ENCODE measurements at places on chromosomes 5 and 9. TPM values are rescaled to one million over a fixed set of nuclear protein-coding genes. Genes with fewer than 3 reads are reported as not detected.

DNA sequence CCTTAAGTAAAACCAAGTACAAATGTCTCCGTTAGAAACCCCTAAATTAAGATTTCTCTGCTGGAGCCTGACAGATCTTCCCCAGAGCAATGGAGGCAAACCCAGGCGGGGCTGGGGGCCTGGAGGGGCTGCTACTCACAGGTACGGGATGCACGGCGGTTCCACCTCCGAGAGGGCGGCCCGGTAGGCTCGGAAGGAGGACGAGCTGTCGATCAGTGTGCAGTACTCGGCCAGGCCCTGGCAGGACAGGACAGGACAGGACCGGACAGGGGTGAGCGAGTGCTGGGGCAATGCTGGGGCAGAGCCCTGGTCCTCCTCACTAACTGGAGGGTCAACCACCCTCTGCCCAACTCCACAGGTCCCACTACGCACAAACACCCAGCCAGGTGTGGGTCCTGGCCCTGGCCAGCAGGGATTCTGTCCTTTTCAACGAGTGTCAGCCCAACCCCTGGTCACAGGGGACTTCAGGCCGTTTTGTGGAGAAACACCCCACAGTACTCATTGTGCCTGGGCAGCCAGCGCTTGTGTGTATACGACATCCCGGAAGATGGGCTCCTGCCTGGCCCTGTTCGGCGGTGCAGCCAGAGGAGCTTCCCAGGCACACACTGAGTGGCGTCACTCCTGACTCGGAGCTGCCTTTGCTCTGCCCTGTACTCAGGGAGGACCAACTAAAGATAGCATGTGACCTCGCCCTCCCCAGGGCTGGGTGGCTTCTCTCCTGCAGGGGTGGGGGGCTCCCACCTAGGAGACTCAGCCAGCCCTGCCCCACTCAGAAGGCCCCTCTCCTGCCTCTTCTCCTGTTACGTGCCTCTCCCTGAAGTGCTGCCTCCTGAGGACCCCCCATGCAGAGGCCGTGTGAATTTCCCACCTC lies 37.4 kb downstream of the PRRT1B start:
- no peak for DNase-seq

DNA sequence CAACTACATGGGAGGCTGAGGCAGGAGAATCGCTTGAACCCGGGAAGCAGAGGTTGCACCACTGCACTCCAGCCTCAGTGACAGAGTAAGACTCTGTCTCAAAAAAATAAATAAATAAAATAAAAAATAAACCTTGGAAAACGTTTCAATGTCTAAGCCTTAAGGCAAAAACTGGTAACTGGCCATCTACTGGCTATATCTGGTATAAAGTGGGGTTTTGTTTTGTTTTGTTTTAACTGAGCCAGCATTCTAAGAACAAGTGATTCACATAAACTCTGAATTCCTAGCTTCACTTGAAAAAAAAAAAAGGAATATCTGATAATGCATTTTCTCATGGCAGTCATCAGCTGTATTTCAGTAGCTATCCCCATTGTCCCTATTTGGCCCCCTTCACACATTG lies 126.1 kb upstream of the EFNA5 start:
- DNase-seq = no peak

- no peak for DNase-seq
Measured at GRCh38 chr9:87751868-87752267, 25.9 kb downstream of the CTSL start.

DNA sequence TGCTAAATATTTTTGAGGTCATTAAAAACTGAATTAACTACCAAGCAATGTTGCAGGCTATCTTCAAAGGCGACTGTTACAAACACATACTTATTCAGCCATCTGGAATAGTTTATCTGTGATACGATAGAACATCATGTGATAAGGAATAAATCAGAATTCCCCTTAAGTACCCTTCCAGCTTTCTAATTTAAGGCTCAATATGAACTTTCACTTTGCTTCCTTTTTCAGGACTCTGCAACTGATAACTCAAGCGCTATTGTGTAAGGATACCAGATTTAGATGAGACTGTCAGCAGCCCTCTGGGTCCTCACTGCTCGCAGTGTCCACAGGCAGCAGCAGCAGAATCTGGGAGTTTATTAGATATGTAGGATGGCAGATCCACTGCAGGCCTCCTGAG lies 416.3 kb downstream of the SPATA31D1 start:
- DNase-seq = peak; percentile 12

DNA sequence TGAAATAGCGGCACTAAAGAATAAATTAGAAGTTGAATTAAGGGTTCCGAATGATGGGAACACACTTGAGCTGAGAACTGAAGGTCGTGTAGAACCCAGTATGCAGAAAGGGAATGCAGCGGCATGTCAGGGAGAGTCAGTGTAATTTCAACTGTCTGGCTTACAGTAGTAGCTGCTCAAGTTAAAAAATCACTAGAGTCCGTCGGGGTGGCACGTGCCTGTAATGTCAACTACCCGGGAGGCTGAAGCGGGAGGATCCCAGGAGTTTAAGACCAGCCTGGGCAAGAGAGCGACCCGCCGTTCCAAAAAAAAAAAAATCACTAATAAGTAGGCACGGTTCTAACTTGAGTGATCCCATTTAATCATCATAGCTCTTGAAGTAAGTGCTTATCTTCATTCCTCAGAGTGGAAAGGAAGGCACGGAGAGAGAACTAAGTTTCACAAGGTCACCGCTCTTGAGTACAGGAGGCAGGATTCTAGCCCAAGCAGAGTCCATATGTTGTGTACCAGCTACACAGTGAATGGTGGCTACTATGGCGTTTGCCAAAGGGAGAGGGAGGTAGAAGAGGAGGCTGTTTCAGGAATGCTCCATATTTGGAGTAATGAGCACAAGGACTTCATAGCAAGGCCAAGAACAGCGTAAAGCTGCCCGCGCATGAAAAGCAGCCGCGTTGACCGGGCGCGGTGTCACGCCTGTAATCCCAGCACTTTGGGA lies 831 bp downstream of the RMRP start:
- peak; percentile 67 for DNase-seq

GRCh38 chr9:96169484-96169883 lies 132.5 kb downstream of the HSD17B3 start:
- peak; percentile 77 for DNase-seq

GRCh38 chr5:159430361-159431012 lies 100.2 kb upstream of the IL12B start:
- no peak for DNase-seq

DNA sequence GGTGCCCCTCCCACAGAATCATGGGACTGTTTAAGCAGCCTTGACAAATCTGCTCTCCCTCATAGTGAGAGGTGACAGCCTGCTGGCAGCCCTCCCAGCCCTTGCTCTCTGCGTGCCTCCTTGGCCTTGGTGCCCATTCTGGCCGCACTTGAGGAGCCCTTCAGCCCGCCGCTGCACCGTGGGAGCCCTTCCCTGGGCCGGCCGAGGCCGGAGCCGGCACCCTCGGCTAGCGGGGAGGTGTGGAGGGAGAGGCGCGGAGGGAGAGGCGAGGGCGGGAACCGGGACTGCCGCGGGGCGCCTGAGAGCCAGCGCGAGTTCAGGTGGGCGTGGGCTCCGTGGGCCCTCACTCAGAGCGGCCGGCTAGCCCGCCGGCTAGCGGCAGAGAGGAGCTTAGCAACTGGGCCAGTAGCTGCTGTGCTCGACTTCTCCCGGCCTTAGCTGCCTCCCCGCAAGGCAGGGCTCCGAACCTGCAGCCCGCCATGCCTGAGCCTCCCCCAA lies 125.9 kb upstream of the MYO10 start:
- no peak for DNase-seq

The CCL28 gene
- 1.3 TPM for total RNA-seq

The BHMT gene
- total RNA-seq = 0.86 TPM

The SPATA31D4 gene
- not detected for total RNA-seq

The SLC34A3 gene
- total RNA-seq = under 0.01 TPM
